Myocyte (in vitro differentiated cells): ENCODE measurements at places on chromosomes 7 and 10. TPM values are rescaled to one million over a fixed set of nuclear protein-coding genes. Genes with fewer than 3 reads are reported as not detected.

GRCh38 chr7:99369767-99370391 is 4.7 kb upstream of the ARPC1B start:
- DNase-seq, result peak; percentile 63

- no peak for DNase-seq
Measured at GRCh38 chr10:3786295-3787015, 1.4 kb upstream of the KLF6 start.

DNA sequence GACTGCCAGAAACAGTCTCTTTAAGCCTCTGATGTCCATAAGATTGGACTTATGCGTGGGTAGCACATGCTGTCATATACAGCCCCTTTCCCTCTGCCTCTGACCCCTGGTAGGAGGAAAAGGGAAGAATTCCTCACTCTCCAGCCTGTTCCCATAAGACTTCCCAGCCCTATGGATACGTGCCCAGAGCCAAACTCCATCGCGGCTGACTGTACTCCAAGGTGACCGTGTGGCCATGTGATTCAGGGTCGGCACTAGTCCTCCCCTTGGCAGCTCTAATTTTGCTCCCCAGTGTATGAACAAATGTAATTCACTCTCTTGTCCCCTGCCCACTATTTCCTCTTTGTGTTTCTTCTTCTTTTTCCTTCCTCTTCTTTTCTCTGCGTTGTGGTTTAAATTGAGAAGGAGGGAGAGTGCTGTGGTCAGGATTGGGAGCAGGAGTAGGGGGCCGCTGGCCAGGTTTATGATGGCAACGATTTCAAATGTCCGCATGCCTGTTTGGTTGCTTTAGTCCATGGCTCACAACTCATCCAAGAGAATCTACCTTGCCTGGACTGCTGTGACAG is 43.8 kb downstream of the PRLHR start:
- DNase-seq, result no peak

- DNase-seq, result no peak
Measured at GRCh38 chr10:49575489-49576072, 34.5 kb upstream of the SLC18A3 start.

DNA sequence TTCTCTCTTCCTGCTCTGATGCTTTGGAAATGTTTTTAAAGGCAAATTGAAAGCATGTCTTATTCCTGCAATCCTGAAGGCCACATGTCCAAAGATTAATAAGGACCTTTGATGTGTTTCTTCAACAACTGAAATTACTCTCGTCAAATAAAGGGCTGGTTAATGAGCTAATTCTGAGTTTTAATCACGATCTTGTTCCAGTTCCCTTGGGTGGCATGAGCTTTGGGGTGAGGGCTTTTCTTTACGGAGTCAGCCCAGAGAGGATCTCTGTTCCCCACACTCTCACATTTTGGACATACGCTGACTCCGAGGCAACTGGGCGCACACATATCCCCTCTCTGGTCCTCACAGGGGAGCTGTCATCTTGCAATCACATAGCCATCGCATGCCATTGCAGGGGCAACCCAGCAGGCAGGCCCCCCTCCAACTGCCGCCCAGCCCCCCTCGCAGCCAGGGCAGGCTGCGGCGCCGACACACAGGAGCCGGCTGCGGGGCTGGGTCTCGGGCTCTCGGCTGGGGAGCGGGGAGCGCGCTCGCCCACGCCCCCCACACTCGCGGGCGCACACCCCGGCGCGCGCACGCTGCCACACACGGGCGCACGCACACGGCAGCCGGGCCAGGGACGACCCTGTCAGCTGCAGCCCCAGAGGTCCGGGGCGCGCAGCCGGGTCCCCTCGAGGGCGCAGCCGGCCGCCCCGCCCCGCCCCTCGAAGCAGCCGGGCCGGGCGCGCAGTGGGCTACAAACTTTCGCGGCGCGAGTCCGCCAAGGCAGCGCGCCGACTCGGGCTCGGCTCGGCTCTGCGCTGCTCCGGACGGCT is at the start of gene GDF10:
GDF10 (plus strand) TSS at position 587 of the 818 bp plus-strand sequence. CDS start 455 bp downstream, outside the sequence.
- no peak for DNase-seq

- no peak for DNase-seq
Measured at GRCh38 chr7:82998436-82998835, 164.2 kb downstream of the PCLO start.

- DNase-seq, result no peak
Measured at GRCh38 chr10:28559618-28560017, 26.7 kb downstream of the WAC start.

DNA sequence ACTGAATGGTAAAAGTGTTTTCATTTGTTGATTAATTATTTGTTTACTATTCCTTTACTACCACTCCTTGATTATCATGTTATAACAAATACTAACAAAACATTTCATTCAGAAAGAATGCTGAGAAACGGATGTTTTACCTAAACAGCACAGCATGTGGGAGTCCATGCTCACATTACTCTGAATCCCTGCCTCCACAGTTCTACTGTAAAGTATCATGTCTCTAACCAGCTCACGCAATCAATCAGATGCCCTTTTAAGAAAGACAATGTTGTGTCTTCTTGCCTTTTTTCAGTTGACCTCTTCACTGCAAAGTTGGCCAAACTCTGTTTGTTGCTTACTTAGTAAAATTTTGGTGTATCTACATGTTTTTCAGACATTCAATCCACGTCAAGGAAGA is 232.5 kb upstream of the MDFIC start:
- DNase-seq, result no peak

DNA sequence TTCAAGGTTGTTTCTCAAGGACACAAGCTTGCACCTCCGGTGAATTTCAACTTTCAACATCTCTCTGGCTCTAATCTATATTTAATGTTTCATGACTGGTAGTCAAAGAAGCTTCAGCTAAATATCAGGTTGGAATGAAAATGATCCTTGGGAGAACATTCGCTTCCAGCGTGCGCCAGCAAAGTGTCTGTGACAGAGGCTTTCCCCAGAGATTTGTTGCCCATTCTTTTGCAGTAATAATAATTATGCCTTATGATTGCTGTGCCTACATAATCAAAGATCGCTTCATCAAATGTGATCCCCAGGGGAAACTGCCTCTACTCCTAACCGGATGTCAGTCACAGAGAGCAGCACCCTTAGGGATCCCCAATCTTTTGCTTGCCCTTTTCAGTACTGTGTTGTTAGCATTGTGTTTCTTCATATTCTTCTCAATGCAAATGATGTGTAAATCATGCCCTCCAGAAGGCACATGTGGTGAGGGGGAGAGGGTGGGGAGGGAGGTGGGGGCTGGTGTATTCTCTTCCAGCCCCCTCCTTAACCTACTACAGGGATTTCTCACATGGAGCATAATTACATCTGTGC is 30.5 kb downstream of the FZD1 start:
- no peak for DNase-seq

DNA sequence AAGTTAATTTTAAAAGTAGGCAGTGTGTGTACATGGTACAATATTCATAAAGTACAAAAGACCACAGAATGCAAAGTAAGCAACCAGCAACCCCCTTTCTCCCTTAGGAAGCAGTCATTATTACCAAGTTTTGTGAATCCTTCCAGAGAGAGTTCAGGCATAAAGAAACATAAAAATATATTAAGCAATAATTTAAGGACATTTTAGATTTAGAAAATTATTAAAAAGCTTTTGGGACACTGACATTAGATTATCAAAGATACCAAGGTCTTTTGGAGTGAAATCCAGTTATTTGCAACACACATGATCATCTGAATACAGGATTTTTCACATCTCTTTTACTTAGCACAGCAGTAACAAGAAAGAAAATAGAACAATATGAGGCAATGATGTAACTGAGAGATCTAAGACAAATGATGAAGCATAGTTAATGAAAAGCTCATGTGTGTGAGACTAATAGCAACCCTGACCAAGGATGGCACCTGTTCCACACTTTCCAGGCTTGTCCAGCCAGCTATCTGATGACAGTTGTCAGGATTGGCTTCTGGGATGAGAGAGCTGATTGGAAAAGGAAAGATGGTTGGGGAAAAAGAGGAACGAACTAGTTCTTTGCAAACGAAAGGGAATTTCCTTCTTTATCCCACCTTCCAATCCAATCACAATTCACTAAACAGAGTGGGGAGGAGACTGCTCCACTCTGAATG is 115.5 kb upstream of the LAMB4 start:
- DNase-seq, result peak; percentile 94

GRCh38 chr10:35035606-35036005 is 54.5 kb downstream of the CUL2 start:
- DNase-seq, result no peak

GRCh38 chr7:727806-728460 is 852 bp upstream of the PRKAR1B start:
- DNase-seq, result no peak

GRCh38 chr7:95772298-95772770 is at the start of gene DYNC1I1:
TSS of gene DYNC1I1 (plus strand) at chr7:95772554. CDS start at chr7:95804730, 32,176 bp downstream.
- DNase-seq, result peak; percentile 80

- DNase-seq, result no peak
Measured at GRCh38 chr10:4068629-4069028, 283.6 kb upstream of the KLF6 start.

The MAGI2 gene
- total RNA-seq, result 5.7 and 6.0 TPM in 2 replicates

The STEAP1B gene
- 0.99 TPM in 1 of 2 replicates, not detected in the other for total RNA-seq

The POP7 gene
- 36.2 and 46.9 TPM in 2 replicates for total RNA-seq

The SPACDR gene
- 0.31 and 0.48 TPM in 2 replicates for total RNA-seq

The C10orf90 gene
- total RNA-seq, result 0.21 and 0.72 TPM in 2 replicates
